ENCODE measurements at places on chromosomes 2 and 18.
A peak's percentile ranks its signal among the peaks of the same experiment; 100 is the strongest.

- DNase-seq: no peak
These were observed 1658.1 kb downstream of the LRP1B start for GRCh38 chr2:140472676-140473075.

DNA sequence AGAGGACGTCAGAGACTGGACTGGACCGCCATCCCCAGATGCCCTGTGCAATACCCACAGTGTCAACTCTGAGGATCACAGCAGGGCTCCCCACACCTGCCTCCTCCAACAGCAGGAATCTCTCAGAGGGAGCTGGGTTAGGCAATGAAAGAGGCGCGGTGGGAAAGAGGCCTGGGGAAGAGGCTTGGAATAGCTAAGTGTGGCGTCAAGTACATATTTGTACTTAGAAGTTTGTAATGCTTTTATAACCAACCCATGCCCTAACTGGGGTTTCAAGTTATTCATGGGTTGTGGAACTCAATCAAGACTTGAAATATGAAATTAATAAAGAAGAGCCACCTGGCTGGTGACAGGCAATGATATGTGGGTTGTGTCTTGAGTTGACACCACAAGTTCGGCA, 28.7 kb downstream of the CYP26B1 start:
- no peak for DNase-seq

- no peak for DNase-seq
These were observed 81.4 kb downstream of the MYCN start for GRCh38 chr2:16021611-16022363.

- DNase-seq: no peak
These were observed 31.6 kb upstream of the MREG start for GRCh38 chr2:216044883-216045486.

- no peak for DNase-seq
These were observed 367.8 kb upstream of the HS6ST1 start for GRCh38 chr2:128686497-128686859.

DNA sequence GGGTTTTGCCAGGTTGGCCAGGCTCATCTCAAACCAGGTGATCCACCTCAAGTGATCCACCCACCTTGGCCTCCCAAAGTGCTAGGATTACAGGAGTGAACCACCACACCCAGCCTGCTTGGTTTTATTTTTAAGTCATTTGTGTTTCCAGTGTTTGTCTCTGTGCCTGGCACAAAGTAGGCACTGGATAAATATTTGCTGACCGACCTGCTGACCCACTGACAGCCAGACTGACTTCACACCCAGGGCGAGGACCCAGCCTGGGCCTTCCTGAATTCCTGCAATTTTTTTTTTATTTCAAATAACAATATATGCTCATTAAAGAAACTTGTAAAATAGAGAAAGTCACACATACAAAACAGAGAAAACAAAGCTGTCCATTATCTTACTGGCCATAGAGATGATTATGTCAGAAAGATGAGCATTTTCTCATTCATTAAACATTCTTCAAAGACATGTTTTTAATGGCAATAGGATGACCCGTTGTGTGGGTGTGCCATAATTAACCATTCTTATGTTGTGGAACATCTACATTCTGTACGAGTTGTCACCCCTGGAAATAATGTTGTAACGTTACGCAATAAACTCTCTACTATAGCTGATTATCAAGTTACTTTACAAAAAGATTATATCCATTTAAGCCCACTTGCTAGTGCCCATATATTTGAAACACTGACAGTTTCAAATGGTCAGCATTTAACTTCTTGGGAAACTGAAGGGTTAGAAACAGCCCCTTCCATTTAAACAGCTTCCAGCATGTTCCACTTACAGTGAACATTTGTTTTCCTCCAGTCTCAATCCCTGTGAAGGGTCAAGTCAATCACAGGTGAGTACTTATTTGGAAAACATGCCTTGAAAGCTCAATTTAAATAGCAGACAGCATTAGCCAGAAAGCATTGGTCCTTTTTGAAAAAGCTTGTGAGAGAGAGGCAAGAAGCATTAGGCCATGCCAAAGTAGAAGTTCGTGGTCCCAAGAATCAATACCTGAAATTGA, 25.7 kb upstream of the GATA6 start:
- DNase-seq: no peak

GRCh38 chr2:203175371-203175770, 63.4 kb upstream of the CYP20A1 start:
- no peak for DNase-seq

DNA sequence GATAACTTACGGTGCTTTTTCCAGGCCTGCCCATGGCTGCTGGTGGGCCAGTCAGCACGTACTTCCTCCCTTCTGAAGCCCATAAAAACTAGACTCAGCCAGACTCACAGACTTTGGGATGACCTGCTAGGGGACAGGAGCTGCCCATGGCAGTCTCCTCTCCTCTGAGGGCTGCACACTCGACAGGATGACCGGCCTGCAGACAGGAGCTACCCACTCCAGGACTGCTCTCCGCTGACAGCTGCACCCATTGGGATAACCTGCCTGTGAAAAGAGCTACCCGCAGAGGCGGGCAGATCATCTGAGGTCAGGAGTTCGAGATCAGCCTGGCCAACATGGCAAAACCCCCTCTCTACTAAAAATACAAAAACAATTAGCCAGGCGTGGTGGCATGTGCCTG, 75.4 kb downstream of the EPB41L3 start:
- no peak for DNase-seq

DNA sequence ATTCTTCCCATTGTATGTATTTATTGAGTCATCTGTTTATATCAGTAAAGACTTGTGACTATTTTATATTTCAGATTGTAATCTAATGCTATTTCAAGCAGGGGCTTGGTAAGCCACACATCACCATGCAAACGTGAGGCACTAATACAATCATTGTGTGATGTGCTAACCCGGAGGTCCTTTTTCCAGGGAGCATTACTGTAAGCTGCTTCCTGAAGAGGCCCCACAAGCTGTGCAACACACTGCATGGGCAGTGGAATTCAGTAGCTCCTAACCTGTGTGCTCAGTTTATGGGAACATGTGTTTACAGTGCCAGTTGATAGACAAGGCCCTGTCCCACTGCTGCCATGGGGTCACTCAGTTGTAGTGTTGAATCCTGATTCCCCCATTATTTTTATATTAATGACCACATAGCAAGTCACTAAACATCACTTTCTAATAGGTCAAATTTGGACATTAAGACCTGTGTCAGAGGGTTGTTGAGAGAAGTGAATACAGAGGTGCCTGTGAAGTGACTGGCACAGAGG, 162.9 kb downstream of the FHOD3 start:
- no peak for DNase-seq

DNA sequence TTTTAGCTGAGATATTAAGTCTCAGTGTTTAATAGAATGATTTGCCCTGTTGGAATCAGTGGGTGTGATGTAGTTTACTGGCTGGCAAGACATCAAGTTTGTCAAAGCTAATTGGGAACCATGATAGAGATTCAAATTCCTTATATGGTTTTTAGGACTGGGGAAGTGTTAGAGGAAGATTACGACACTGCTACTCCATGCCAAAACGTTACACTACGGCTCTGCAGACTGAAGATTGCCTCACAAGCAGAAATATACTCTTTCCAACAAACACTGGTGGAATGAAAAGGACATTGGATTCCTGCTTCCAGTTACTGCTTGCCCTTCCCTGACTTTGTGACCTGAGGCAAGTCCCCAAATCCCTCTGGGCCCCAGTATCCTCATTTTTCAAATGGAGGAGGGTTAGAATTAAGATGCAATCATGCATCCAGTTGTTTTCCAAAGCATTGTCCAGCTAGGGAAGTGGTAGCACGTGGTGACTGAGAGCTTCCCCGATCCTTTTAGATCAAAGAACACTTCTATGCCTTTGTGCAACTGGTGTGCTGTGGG, 147.6 kb downstream of the CDC42EP3 start:
- peak; percentile 82 for DNase-seq

DNA sequence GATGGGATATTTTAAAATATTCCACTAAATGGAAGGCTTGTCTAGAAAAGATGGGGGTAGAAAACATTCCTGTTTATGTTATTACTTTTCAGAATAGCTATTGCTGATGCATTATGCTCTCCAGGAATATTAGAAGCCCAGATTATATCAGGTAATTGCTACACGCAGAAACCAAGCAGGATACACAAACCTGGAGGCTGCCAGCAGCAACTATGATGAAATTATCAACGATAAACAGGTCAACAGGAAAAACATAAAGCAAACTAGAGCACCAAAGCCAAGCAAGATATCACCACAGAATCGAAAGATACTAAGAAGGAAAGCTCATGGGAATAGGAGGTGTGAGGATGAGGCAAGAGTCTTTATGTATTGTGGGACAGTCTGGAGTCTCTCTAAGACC, 113.2 kb upstream of the SPATS2L start:
- no peak for DNase-seq

DNA sequence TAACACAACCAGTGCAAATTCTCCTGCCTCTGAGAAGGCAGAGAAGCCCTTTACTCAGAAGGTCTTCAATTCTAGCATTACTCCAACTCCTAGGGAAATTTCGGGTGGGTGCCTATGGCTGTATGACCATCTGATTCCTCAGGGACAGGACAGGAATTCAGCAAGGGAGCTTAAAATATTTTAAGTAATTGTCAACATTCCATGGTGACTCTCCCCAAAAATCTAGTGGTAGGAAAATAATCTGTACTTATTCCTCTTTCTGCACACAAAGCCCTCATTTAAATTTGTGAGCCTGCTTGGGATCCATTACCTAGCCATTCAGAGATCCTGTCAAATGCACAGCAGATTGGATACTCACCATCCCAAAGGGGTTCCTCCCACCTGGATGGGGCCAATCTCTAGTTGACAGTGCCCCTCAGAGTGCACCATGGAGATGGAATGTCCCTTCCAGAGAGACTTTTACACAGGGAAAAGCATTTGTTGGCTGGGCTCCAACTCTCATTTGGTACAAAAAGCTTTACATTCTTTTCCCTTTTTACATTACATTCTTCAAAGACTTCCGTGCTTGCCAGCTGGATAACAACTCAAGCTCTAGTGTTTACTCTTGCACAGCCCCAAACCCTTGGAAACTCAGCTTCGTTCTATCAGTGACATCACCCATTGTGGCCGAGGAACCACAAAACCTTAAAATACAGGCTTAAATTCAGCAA, 3.1 kb upstream of the TMEM150A start:
- no peak for DNase-seq

GRCh38 chr2:240347949-240348500, 87.4 kb upstream of the GPC1 start:
- no peak for DNase-seq

DNA sequence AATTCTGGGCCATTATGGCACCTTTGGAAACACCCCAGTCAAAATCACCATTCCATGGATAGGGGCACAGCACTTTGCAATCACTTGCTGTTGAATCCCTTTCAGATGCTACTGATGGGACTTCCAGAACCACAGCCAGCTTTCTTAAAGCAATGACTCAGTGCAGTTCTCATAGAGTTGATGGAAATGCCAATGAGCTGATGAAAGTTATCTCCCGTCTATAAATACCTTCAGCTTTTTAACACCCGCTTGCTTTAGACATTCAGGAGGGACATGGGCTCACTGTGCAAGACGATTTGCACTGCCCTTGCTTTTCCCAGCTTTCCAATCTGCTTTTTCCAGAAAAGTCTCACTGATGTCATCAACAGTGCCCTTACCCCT, 66.7 kb upstream of the RPL31 start:
- DNase-seq: no peak

DNA sequence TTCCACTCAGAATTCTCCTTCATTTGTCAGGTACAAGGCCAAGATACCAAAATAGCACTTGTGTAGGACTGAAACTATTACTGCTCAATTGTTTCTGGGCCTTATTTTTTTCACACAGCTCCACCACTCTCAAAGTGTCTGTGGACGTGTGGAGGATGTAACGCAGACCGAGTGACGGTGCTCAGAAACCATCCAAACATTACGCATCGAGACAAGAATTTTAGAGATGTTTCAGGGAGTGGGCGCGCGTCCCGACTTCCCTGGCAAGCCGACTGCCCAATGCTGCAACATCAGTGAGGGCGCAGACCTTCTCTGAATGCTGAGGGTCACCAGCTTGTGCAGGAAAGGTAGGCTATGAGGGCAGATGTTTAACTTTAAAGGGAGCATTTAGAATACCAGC, 108.4 kb downstream of the GATA6 start:
- no peak for DNase-seq

GRCh38 chr18:42882122-42882521, 233.4 kb downstream of the RIT2 start:
- DNase-seq: no peak

- no peak for DNase-seq
These were observed 46.4 kb upstream of the BZW1 start for GRCh38 chr2:200765139-200765951.

GRCh38 chr2:119290859-119291587, 67.4 kb downstream of the STEAP3 start:
- DNase-seq: peak; percentile 60

DNA sequence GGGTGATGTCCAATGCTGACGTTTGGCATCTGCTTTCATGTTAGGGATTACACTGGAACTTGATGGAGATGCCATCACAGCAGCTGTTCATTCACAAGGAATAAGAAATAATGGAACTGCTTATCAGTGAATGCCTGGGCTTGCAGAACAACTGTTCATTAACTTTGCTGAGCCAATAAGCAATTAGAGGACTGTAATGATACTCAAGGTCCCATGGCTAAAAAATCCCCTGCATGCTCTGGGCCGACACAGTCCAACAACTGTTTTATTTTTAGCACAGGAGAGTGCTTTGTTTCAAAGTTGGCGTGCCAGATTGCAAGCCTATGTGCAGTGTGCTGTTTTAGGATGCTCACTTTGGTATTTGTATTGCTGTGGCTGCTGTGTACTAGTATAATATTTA, 408.0 kb upstream of the RGPD4 start:
- no peak for DNase-seq

- DNase-seq: no peak
These were observed 6.6 kb downstream of the ATOH8 start for GRCh38 chr2:85760371-85760770.

- DNase-seq: no peak
These were observed 147.8 kb upstream of the TWIST2 start for GRCh38 chr2:238700117-238700457.

- DNase-seq: no peak
These were observed 38.0 kb downstream of the DCDC2C start for GRCh38 chr2:3741396-3741795.

DNA sequence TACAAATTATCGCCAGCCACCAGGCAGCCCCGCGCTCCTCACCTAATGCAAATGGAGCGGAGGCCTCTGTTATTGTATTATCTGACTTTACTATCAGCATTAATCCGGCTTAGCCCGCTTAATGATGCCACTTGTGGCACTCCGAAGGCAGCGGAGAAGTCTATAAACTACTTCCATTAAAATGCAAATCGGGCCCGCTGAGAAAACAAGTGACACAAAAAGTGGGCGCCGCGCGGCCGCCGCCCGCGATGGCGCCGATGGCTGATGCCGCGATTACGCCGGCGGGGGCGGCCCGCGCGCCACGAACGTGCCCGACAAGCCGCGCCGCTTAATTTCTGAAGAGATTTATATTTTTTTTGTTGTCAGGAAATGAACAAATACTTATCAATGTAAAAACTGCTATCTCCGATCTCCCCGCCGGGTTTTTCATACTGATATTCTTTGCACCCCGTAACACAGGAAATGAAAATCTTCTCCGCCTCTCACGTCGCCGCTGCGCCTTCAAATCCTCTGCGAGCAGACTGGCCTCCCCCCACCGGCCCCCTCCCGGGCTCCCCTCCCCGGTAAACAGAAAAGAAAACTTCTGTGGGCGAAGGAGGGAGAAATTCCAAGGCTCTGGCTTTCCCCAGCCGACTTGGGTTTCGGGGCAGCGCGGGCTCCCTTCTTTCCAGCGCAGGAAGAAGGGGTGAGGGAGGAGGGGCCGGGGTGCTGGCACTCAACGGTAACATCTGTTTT, 221.8 kb downstream of the INSIG2 start:
- DNase-seq: no peak

- DNase-seq: no peak
These were observed 2.1 kb downstream of the MBP start for GRCh38 chr18:77130229-77131099.

All from NCI-H1694 (cell line).